ENCODE measurements at places on chromosomes 3 and 15. TPM values are rescaled to one million over a fixed set of nuclear protein-coding genes. Genes with fewer than 3 reads are reported as not detected.

B3GNT5 gene
- 9.3 TPM for total RNA-seq

FGF12 gene
- not detected for total RNA-seq

SLC28A1 gene
- total RNA-seq = 0.17 TPM

MAGEL2 gene
- total RNA-seq = not detected

CSPG5 gene
- total RNA-seq = 0.99 TPM

CLSTN2 gene
- total RNA-seq = 0.16 TPM

ADAMTS9 gene
- total RNA-seq = 7.5 TPM

AGBL1 gene
- total RNA-seq = not detected

SCAANT1 gene
- not detected for total RNA-seq

CHRD gene
- not detected for total RNA-seq

GP9 gene
- total RNA-seq = not detected

FAM174B gene
- total RNA-seq = 1.7 TPM

ENTPD3 gene
- 11.5 TPM for total RNA-seq

SLC22A14 gene
- total RNA-seq = 0.75 TPM

ZNF662 gene
- total RNA-seq = 3.8 TPM

CEP19 gene
- 1.7 TPM for total RNA-seq

GPR176 gene
- total RNA-seq = 4.3 TPM

KLF15 gene
- total RNA-seq = 0.17 TPM

GOLGA6B gene
- total RNA-seq = not detected

MYH15 gene
- 1.8 TPM for total RNA-seq

GOLGA8G gene
- not detected for total RNA-seq

P2RY12 gene
- not detected for total RNA-seq

AQP9 gene
- not detected for total RNA-seq

COL6A5 gene
- not detected for total RNA-seq

PPP1R14D gene
- not detected for total RNA-seq

PAK6 gene
- 13.7 TPM for total RNA-seq

CTSH gene
- total RNA-seq = 44.3 TPM

RGMA gene
- total RNA-seq = 0.83 TPM

GOLGA8T gene
- total RNA-seq = not detected

MYD88 gene
- total RNA-seq = 10.2 TPM

ROPN1B gene
- not detected for total RNA-seq

STOML1 gene
- 14.0 TPM for total RNA-seq

CERS3 gene
- 10.2 TPM for total RNA-seq

LDHAL6B gene
- not detected for total RNA-seq

GOLGA8S gene
- total RNA-seq = not detected

All from mammary epithelial cell (primary cell).